ENCODE measurements at places on chromosomes 3 and 15.

GRCh38 chr15:37109168-37109871 lies 9.0 kb upstream of the MEIS2 start:
- DNase-seq = no peak

DNA sequence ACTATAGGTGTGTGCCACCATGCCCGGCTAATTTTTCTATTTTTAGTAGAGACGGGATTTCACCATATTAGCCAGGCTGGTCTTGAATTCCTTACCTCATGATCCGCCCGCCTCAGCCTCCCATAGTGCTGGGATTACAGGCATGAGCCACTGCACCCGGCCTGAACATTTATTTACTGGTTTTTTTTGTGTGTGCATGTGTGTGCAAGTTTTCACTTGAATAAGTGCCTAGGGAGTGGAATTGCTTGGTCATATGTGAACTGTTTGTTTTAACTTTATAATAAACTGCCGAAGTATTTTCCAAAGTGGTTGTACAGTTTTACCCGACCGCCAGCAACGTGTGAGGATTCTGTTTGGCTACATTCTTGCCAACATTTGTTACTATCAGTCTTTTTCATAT lies 14.1 kb downstream of the BBS4 start:
- DNase-seq = no peak

- DNase-seq = peak; percentile 47
Observed at GRCh38 chr3:160665784-160666526, 11.0 kb upstream of the ARL14 start.

DNA sequence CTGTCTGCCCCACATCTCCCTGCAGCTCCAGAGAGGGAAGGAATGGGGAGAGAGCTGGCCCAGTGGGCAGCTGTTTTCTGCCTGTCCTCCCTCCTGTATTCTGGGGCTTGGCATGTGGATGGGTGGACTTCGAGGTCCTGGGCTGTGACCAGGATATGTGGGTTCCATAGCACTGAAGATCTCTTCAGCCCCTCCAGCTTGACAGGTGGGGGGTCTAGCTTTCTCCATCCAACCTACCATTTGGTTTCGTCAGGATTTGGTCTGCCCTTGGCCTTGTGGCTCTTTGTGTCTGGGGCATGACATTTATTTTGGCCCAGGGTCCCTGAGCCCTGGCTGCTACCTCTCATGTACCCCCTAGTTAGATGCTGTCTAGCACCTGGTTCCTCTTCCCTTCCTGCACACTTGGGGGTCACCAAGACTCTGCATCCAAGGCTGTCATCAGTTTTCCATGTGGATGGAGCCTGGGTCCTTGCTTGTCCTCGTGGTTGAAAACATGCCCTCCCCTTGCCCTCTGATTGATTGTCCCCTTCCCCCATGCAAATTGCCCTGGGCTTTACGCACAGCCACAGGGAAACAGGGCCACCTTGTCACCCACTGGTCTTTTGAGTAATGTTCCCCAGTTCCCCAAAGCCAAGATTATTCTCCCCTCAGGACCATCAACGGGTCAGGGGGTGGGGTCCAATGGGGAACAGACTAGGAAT lies 3.2 kb downstream of the EPHB3 start:
- no peak for DNase-seq

DNA sequence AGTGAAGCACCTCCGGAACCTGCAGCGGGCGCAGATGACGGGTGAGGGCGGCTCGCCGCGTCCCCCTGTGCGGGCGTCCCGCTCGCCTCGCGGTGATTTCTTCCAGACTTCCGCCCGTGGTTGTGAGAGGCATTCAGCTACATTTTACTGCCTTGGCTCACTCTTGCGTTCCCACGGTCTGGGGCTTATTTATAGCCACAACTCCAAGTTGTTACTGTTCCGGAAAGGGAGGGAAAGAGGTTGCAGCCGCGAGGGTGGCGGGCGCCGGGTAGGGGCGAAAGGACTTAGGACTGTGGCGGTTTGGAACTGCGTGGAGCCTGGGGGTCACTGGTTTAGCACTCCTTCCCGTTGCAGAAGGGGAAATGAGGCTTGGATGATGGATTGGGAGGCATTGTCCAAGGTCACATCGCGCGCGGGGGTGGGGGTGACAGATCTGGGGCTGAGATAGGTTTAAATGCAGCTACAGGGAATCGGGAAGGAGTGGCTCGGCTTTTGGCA lies 1.1 kb downstream of the HES1 start:
- DNase-seq = no peak

- no peak for DNase-seq
Observed at GRCh38 chr3:30832961-30833575, 61.4 kb downstream of the GADL1 start.

DNA sequence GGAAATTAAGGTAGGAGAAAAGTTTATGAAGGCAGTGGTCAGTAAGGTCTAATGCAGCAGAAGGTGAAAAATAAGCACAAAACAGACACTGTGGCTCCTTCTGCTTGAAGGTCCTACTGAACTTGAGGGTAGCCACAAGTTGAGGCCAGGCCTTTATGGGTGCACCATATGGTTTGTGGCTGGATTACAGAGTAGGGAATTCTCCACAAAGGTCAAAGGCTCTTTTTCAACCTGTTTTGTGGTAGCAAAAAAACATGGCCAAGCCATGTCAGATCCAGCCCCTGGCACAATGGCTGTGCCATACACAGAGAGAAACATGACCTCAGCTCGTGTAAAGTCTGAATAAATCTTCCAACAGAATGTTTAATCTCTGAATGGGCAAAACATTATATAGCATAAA lies 214.0 kb downstream of the SATB1 start:
- DNase-seq = no peak

- DNase-seq = no peak
Observed at GRCh38 chr3:140167600-140168281, 232.8 kb downstream of the CLSTN2 start.
